Activated CD8-positive, alpha-beta memory T cell treated with anti-CD3 and anti-CD28 coated beads, Interleukin-2, amount 10 ng/mL, durations not matched to agents 7 days and 5 days (primary cell): ENCODE measurements at places on chromosomes 16 and 17. TPM values are rescaled to one million over a fixed set of nuclear protein-coding genes. Genes with fewer than 3 reads are reported as not detected.

CHD9NB gene
- total RNA-seq: 0.52 TPM

ATP2C2 gene
- not detected for total RNA-seq

- H3K27me3 ChIP-seq: peaks cover 2% of the 10 kb centered on the region
- no peaks in the 10 kb centered on the region for H3K4me1 ChIP-seq
- no peak overlapping the region for H3K4me3 ChIP-seq
- no peaks in the 10 kb centered on the region for H3K36me3 ChIP-seq
Observed at GRCh38 chr16:72963533-72964315, 84.2 kb downstream of the ZFHX3 start.

DNA sequence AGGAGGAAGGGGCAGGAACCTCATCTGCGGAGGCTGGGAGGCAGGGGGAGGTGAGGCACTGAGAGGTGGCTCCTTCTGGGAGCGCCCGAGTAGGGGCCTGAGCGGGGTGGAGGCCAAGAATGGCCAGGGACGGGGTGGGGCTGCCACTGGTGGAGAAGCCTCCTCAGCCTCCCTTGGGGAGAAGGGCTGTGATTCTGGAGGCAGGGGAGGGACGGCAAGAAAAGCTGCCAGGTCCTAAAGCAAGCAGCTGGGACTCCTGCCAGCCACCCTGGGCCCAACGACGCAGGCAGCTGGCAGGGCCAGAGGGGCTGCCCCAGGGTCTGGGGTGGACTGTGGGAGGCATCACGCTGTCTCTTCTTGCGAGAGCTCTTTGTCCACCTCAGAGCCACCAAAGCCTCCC lies 12.7 kb upstream of the MLKL start:
- DNase-seq: no peak
- H3K27ac ChIP-seq: no peak overlapping the region
- H3K4me1 ChIP-seq: peaks cover 5% of the 10 kb centered on the region

DNA sequence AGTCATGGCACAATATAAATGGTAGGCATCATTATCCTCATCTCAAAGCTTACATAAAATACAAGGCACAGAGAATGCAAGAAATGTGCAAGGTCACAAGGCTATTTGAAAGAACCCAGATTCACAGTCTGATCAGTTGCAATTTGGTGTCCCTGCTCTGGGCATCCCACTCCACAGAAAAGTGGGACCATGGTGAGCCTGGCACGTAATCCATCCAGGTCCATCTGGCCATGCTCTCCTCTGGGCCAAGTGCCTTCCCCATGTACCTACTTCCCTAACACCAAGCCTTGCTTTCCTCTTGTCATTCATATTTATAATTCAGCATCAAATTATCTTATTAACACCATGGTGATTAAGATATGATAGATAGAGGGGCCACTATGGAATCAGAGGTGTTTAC lies 390.0 kb downstream of the CDH11 start:
- H3K4me1 ChIP-seq: no peaks in the 10 kb centered on the region
- no peak for DNase-seq
- no peaks in the 10 kb centered on the region for H3K27me3 ChIP-seq
- H3K27ac ChIP-seq: no peak overlapping the region
- no peaks in the 10 kb centered on the region for H3K36me3 ChIP-seq

DNA sequence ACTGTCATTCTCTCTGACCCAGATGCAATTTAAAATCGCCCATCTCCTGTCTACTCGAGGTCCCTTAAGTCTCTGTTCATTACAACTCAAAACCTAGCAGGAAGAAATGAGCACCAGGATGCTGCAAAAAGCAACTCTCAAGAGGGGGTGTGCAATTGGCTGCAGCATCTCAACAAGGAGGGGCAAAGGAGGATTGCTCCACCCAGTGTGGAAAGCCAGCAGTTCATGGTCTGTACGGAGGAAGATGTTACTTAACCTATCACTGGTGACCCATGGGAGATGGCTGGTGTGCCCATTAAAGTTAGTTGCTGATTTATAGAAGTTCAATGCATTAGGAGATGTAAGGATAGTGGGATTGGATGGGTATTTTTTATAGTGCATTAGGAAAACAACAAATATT lies 147.4 kb downstream of the CDK5R1 start:
- H3K4me3 ChIP-seq: no peak overlapping the region
- DNase-seq: no peak
- H3K36me3 ChIP-seq: no peaks in the 10 kb centered on the region
- no peak overlapping the region for H3K27ac ChIP-seq
- H3K27me3 ChIP-seq: no peaks in the 10 kb centered on the region

DNA sequence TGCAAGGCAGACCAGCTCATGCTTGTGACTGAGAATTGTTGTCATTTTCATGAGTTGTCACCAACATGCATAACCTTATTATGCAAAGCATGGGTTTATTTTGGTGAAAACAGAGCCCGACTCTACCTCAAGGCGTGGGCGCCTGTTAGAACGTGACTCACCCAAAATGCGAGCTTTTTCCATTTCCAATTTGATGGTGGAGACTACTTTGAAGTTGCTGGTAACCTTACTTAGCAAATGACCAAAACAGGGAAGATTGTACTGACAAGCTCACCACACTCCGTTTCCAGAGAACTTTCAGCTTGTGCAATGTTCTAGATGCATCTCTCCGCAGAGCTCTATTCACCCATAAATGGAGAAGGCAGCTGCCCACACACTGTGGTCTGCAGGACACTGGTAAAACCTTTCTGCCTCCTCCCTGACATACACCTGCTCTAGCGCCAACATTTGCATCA lies 284.5 kb downstream of the MAF start:
- H3K36me3 ChIP-seq: no peaks in the 10 kb centered on the region
- peak overlapping the region; percentile 22 for H3K27ac ChIP-seq
- no peak overlapping the region for H3K4me3 ChIP-seq
